HT-29 (cell line): ENCODE measurements at places on chromosomes 4 and X.
A peak's percentile ranks its signal among the peaks of the same experiment; 100 is the strongest.

- DNase-seq = no peak
Observed at GRCh38 chrX:7254144-7254543, 106.2 kb upstream of the PUDP start.

GRCh38 chr4:142818476-142818875 is 27.6 kb downstream of the INPP4B start:
- DNase-seq = no peak

GRCh38 chrX:133834771-133835170 is 150.6 kb downstream of the GPC3 start:
- DNase-seq = no peak

- no peak for DNase-seq
Observed at GRCh38 chrX:21863241-21863640, 7.5 kb downstream of the YY2 start.

- DNase-seq = no peak
Observed at GRCh38 chr4:71473541-71474240, 134.9 kb downstream of the SLC4A4 start.

DNA sequence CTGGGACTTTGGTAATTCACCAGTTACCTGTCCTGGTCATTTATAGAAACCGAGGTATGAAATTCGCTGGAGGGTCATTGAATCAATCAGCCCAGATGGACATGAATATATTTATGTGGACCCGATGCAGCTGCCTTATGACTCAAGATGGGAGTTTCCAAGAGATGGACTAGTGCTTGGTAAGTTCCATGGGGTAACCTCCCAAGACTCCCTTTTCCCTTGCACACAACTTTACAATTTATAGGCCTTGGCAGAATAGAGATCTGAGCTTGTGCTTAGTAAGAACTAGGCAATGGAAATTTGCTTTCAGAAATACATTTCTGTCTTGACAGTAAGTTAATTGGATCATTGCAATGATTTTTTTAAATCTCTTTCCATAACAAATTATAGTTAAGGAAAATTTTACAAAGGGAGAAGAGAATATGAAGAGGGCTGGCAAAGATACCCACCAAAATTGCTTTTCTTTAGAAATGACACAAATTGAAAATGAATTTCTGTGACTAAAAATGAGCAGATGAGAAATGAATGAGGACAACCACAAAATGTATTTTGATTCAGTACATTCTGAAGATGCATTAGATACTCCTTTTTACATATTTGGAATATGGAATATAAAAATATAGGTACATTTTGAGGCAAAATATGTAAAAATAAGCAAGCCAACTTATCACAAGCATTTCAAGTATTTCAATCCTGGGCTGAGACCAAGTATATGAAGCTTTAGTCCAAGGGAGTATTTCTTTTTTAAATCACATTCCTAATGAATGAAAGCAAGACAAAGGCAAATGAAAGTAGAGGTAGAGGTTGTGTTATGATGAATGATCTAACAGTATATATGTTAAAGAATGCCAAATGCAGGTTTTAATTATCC is 45.9 kb downstream of the PDGFRA start:
- no peak for DNase-seq

DNA sequence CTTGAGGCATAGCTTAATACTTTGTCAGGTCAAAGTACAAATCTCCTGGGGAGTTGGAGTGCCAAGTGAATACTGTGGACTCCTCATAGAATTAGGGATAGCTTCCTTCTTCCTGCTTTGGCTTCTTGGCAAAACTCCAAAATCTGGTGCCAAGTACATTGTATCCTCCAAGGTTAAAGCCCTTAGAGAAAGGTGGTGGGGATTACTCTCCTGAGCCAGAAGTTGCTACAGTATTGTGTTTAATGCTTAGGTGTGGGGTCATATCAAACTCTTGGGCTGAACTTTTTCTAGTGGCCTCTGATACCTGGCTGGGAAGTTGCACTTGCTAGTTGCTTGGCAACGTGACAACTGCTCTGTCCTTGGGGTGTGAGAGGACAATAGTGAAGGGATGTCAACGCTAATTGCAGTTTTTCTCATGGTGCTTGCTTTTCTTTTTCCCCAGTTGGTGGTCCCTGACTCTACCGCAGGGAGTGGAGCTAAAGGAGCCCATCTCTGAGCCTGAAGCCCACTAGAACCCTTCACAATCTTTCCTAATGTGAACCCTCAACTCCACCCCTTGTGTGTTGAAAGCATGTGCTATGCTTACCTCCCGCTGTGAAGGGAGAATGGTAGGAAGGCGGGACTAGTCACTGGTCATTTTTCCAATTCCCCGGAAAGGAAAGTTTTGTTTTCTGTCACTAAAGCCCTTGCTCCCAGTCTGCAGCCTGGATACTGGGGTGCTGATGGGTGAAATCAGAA is 35.5 kb downstream of the DLG3 start:
- peak; percentile 81 for DNase-seq

- DNase-seq = peak; percentile 35
Observed at GRCh38 chr4:128528793-128529553, 241.4 kb upstream of the PGRMC2 start.

DNA sequence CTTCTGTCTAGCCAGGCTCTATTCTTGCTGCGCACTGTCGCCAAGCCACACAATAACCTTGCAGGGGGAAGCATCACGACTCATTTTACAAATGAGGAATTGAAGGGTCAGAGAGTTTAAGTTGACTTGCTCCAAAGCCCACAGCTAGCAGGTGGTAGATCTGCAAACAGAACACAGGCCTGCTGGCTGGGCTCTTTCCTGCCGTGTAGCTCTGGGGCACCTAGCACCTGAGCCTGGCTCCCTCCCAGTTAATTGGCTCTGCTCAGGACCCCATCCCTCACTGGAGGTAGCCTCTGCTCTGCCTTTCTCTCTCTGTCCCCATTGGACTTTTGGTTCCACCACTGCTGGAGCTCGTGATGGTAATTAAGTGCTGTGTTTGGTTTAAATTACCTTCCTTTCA is 98.5 kb downstream of the NSUN7 start:
- no peak for DNase-seq

DNA sequence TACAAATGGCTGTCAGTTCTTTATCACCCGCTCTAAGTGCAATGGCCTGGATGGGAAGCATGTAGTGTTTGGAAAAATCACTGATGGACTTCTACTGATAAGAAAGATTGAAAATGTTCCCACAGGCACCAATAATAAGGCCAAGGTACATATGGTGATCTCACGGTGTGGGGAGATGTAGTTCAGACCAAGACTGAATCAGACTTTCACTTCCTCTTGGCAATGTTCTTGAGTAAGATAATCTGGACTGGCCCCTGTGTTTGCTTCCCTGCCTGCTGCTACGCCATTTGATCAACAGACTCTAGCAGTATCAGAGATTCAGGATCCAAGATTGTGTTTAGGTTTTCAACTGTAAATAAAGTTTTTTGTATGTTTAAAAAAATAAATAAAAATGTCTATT is 682.2 kb upstream of the AMOT start:
- no peak for DNase-seq

DNA sequence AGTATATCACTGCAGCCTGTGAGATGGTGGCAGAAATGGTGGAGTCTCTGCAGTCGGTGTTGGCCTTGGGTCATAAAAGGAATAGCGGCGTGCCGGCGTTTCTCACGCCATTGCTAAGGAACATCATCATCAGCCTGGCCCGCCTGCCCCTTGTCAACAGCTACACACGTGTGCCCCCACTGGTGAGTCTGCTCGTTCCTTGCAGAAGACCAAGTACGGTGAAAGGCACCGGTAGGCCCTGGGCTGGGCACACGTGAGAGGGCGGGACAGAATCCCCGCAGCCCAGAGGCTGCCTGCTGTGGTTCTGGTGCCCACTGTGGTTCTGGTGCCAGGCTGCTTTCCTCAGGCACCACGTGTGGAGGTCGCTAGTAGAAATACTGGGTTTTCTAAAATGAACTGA is 31.2 kb upstream of the MSANTD1 start:
- no peak for DNase-seq

- DNase-seq = no peak
Observed at GRCh38 chrX:40009462-40009851, 88.3 kb downstream of the BCOR start.

DNA sequence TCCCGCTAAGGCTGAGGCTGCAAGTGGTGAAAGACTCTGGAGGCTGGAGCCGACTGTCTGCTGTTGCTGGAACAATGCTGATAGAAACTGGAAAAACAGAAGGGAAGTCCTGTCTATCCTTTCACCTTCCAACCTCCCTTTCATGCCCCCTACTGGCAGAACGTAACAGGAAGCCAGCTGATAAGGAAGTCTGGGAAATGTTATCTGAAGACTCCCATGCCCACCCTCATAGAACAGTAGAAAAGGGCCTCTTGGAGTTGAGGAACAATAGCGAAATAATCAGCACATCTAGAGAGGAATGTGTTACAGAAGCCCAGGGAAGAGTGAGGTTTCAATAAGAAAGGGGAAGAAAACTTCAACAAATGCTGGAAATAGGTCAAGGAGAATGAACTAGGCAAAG is 117.1 kb upstream of the DKK2 start:
- peak; percentile 35 for DNase-seq

DNA sequence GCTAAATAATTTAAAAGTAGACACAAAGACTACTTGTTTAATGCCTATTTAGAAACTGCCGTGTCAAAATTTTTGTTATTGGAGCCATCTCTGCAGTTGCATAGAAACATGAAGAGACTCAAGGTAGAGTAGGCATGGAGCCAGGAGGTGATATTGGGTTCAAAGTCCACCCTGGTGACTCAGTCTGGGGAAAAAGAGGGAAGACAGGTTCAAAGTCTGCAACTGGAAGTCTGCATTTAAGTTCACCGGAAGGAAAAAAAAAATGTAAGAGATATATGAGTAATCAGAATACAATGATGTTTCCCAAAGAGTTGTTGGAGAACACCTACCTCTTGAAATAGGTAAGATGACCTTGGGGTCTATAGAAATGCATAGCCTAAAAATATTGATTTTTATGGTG is 67.4 kb upstream of the QRFPR start:
- DNase-seq = peak; percentile 92

GRCh38 chrX:108734426-108734825 is 1.9 kb downstream of the IRS4 start:
- DNase-seq = no peak

DNA sequence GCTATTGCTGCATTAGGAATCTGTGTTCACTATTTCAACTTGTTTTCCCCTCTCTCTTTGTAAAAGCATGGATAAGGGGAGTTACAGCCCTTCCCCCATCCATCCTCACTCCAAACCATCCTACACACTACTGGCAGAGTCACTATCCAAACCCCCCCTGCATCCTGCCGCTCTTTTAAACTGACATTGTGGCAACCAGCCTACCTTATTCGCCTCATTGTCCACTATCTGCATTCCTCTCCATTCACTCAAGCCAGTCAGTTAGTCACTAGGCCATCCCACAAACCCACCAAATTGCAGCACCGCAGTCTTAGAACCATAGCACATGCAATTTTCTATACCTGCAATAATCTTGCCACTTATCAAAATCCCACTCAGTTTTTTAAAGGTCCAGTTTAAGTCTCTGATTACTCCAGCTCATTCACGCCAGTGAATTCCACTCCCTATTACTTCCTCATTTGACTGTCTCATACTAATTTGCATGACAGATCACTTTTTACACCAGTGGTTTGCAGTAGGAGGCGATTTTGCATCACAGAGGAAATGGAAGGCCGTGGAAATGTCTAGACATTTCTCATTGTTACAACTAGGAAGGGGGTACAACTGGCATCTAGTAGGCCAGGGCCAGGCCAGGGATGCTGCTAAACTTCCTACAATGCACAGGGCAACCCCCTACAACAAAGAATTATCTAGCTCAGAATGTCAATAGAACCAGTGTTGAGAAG is 181.8 kb downstream of the HS6ST2 start:
- DNase-seq = no peak

GRCh38 chr4:21697583-21697982 is 251.0 kb downstream of the KCNIP4 start:
- no peak for DNase-seq

- DNase-seq = no peak
Observed at GRCh38 chr4:38086151-38086848, 126.1 kb downstream of the PTTG2 start.

- DNase-seq = no peak
Observed at GRCh38 chr4:1789552-1789951, 3.5 kb upstream of the FGFR3 start.

- no peak for DNase-seq
Observed at GRCh38 chrX:120140293-120140981, 18.0 kb upstream of the RHOXF2 start.

- DNase-seq = peak; percentile 56
Observed at GRCh38 chrX:8191022-8191421, 20.0 kb upstream of the VCX2 start.

DNA sequence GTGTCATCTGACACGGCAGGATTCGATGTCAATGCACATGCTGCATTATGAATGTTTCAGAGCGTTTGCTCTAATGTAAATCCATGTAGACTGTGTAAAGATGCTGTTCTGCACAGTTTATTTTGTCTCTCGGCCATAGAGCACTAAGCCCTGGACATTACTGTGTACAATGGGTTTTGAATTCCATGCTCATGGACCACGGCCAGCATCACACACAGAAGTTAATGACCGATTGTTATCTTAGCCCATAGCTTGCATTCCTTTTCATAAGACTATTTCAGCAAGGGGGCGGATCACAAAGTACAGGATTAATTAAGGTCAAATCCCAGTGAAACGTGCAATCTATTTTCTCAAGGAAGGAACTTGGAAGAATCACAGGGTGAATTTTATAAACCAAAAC is 286.1 kb upstream of the TENM3 start:
- no peak for DNase-seq

DNA sequence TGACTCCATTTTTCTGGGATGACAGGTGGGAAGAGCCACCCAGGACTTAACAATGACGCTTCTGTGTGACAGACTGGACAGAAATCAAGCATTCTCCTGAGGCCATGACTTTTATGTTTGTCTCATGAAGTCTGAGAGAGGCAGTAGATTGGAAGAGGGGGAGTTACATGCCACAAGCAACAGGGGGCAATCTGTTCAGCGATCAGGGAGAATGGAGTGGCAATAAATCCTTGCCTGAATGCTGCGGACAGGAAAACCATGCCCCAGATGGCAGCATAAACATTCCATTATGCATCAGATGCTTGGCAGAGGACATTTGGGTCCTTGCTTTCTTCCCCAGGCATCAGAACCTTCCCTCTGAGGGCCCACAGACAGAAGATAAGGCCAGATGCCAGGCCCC is 312.4 kb upstream of the DIPK2B start:
- DNase-seq = no peak

- DNase-seq = no peak
Observed at GRCh38 chr4:113756005-113756410, 5.5 kb downstream of the CAMK2D start.

- DNase-seq = peak; percentile 56
Observed at GRCh38 chr4:31674313-31674947, 954.3 kb downstream of the PCDH7 start.

- no peak for DNase-seq
Observed at GRCh38 chr4:44326741-44327140, 121.9 kb downstream of the KCTD8 start.

GRCh38 chr4:169952236-169953002 is 73.8 kb downstream of the MFAP3L start:
- DNase-seq = no peak

- DNase-seq = no peak
Observed at GRCh38 chrX:153900831-153901752, 3.4 kb upstream of the AVPR2 start.

GRCh38 chr4:38957261-38957815 is 74.9 kb downstream of the TMEM156 start:
- no peak for DNase-seq

GRCh38 chrX:1502241-1502640 is 34.7 kb downstream of the P2RY8 start:
- no peak for DNase-seq
